ENCODE measurements at places on chromosomes 7 and 10. TPM values are rescaled to one million over a fixed set of nuclear protein-coding genes. Genes with fewer than 3 reads are reported as not detected.

ATRNL1 gene
- 2.6 TPM for polyA plus RNA-seq

GRCh38 chr10:96280859-96281258, 9.5 kb upstream of the BLNK start:
- H3K4me3 ChIP-seq, result no peak overlapping the region
- peaks cover 12% of the 10 kb centered on the region for H3K4me1 ChIP-seq
- H3K36me3 ChIP-seq, result no peaks in the 10 kb centered on the region
- H3K27ac ChIP-seq, result no peak overlapping the region

- H3K4me3 ChIP-seq, result no peak overlapping the region
- H3K27ac ChIP-seq, result no peak overlapping the region
- H3K27me3 ChIP-seq, result no peaks in the 10 kb centered on the region
- no peak for DNase-seq
- H3K36me3 ChIP-seq, result no peaks in the 10 kb centered on the region
Measured at GRCh38 chr7:102843850-102844249, 69.0 kb upstream of the LRRC17 start.

DNA sequence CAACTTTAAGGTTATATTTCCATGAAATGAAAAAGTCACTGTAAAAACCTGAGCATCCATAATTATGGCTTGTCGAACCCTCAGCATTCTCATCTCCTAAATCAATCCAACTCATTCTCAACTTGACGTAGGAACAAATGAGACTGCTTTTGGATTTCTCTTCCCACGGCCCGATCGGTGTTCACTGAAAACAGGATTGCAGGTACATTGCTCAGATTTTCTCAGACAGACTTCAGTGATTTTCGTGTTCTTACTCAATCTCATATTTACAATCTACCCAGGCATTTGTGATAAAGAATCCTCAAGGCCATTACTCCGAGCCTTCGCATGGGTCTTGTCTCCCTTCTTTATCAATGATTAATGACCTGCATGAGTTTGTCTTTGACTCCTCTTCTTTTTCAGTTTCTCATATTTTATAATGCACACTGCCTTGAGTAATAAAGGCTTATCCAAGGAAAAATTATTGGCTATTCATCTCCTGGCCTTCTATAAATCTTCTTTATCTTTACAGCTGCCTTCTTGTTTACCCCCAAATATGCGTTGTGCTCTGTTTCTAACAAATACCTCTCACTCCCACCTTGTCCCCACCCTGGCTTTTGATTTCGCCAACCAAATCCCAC, 90.4 kb upstream of the MYO3A start:
- no peaks in the 10 kb centered on the region for H3K36me3 ChIP-seq
- no peak overlapping the region for H3K27ac ChIP-seq
- DNase-seq, result no peak
- H3K27me3 ChIP-seq, result no peaks in the 10 kb centered on the region
- H3K4me3 ChIP-seq, result no peak overlapping the region

PYROXD2 gene
- 14.4 TPM for polyA plus RNA-seq

ANXA8 gene
- 18.2 TPM for polyA plus RNA-seq

TMEM176A gene
- polyA plus RNA-seq, result 300 TPM

DNA sequence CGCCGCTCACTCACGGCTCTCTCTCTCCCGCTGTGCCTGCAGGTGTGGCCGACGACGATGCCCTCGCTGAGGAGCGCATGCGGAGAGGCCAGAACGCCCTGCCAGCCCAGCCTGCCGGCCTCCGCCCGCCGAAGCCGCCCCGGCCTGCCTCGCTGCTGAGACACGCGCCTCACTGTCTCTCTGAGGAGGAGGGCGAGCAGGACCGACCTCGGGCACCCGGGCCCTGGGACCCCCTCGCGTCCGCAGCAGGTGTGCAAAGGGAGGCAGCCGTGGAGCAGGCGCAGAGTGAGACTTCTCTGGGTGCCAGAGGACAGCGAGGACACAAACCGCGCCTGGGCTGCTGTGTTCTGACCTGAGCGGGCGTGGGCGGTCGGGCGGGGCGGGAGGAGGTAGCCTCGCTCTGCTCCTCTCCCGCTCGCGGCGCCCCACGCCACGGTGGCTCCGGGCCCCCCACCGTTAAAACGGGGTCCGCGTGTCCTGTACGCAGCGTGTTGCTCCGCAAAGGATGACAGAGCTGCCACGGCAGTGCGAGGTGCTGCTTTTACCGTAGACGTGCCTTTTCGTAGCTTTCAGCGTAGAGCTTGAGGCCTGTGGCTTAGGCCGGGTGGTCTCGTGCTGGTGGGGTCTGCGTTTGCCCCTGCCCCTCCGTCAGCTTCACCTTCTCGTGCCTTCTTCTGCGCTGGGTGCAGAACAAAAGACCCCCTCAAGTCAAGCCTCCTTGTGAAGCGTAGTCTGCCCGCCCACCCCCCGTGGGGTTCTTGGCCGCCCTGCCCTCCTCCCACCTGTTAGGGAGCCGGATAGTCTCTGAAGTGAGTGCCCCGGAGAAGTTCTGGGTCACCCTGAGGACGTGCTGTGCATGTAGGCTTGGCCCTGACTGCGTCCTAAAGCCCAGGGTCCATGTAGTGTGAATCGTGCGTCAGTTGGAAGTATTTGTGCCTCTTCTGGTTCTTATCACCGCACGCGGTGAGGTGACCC, 73.2 kb downstream of the DNAJB6 start:
- no peak overlapping the region for H3K4me3 ChIP-seq
- H3K4me1 ChIP-seq, result no peaks in the 10 kb centered on the region
- no peaks in the 10 kb centered on the region for H3K27me3 ChIP-seq
- H3K27ac ChIP-seq, result no peak overlapping the region
- peaks cover 28% of the 10 kb centered on the region for H3K36me3 ChIP-seq

PPP3CB gene
- polyA plus RNA-seq, result 53.1 TPM

GRCh38 chr10:104735036-104735756, 94.1 kb downstream of the SORCS3 start:
- DNase-seq, result no peak
- H3K27me3 ChIP-seq, result no peaks in the 10 kb centered on the region
- H3K36me3 ChIP-seq, result no peaks in the 10 kb centered on the region
- H3K4me3 ChIP-seq, result no peak overlapping the region

DNA sequence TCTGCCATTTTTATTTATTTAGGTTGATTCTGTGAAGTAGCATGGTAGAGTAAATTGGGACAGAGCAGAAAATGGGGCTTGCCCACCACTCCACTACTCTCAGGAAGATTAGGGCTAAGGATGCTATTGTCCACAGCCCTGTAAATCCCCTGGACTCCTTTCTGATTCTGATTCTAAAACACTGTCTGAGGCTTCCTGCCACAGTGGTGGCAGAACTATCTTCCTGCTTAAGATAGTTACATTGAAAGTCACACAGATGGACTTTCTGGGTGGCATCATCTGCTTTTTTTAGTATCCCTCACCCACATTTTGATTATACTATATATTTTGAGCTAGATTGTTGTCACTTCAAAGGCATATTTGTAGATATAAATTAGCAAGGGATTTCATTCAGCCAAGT, 50.0 kb downstream of the SPAM1 start:
- no peak for DNase-seq
- H3K36me3 ChIP-seq, result no peaks in the 10 kb centered on the region
- no peak overlapping the region for H3K4me3 ChIP-seq
- no peaks in the 10 kb centered on the region for H3K4me1 ChIP-seq
